Aorta (tissue), 5 donors: ENCODE measurements at places on chromosomes 3 and 15.

DNA sequence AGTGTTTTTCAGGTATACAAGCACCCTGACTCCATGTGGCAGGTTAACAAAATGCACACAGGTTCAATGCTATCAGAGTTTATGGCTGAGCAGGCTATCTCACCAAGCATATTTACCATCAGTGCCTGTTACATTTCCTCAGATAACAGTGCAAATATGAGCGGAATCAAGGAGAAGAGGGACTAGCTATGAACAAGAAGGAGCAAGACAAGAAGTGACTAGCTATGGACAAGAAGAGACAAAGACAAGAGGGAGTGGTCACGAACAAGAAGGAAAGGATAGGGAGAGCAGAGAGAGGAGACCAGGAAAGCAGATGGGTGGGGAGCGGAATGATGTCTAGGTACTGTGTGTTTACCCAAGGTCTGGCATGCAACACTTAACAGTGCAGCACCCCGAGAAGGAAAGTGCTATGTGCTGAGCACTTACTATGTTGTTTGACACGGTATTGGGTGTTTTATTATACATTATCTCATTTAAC is 8.6 kb downstream of the ILDR1 start:
- no peak for DNase-seq

GRCh38 chr15:87873516-87873915 is 383.0 kb downstream of the NTRK3 start:
- DNase-seq = no peak

- DNase-seq = no peak
These were observed 159.1 kb upstream of the EOMES start for GRCh38 chr3:27880969-27881892.

GRCh38 chr15:82951472-82952157 is 905 bp downstream of the HOMER2 start:
- no peak for DNase-seq

DNA sequence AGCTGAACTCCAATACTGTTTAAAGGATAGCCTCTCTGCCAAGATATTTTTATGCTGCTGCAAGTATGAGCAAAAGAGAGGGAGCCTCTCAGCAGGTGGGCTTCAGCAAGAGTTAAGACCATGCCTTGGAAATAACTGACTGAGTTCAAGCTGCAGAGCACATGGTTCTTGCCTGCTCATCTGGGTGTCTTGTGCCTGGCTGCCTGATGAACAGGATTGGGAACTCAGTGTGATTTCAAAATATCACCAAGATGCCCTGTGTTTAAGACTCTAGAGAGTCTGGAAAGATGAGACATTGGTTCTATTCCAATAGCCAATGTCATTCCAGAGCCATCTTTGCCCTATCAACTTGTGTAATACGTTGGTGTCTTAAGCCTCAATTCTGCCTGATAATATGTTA is 147.5 kb upstream of the VEPH1 start:
- no peak for DNase-seq

DNA sequence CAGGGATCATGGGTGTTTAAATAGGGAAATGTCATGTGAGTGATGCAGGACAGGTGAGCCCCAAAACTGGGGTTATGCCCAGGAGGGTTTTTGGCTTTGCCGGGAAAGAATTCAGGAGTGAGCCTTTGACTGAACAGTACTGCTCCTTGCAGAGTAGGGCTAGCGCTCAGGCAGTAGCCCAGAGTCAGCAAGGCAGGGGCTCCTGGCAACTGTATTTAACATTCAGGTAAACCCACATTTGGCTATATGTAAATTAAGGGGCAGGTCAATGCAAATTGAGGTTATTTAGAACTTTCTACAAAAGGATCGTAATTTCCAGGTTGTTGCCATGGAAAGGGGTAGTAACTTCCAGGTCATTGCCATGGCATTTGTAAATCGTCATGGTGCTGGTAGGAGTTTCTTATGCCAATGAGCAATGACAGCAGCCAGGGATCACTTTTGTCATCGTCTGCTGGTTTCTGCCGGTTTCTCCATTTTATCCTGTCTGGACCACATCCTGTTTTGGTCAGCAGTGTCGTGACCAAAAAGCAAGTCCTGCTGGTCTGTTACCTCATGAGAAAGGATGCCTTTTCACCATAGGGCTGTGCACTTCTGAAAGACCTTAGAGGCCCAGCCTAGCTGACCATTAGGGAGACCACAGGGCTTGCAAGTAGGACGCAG is 24.3 kb downstream of the MTHFS start:
- DNase-seq = no peak

GRCh38 chr3:15269091-15269989 is 63.0 kb downstream of the SH3BP5 start:
- DNase-seq = peak; percentile 93

DNA sequence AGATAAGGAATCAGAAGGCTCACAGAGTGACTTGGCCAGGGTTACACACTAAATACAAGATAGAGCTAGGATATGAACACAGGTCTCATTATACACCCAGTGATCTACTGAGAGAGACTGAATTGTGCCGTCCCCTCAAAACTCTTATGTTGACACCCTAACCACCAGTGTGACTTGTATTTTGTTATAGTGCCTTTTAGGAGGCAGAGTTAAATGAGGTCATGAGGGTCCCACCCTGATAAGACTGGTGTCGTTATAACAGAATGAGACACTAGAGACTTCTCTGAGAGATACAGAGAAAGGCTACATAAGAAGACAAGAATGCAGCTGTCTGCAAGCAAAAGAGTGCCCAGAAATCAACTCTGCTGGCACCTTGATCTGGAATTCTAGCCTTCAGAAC is 12.6 kb downstream of the KPNA1 start:
- DNase-seq = no peak

GRCh38 chr3:103048068-103048722 is 613.4 kb downstream of the ZPLD1 start:
- DNase-seq = no peak

DNA sequence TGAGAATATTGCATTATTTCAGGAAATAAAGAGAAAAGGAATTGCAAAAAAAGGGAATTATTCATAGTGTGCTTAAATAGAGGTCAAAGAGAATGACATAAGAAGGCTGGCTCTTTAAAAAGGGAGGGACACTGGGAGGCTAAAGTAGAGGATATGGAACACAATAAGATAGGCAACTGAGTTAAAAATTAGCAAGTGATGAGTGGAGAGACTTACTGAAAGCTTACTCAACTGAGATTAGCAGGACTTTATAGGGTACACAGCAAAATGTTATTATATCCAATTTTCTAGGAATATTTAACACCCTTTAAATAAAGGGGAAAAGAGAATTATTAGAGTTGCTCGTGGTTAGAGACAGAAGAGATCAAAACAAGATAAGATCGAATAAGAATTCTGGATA is 375.2 kb downstream of the LSAMP start:
- DNase-seq = no peak

GRCh38 chr3:117596503-117596902 is 886.9 kb downstream of the TUSC7 start:
- DNase-seq = no peak

- DNase-seq = no peak
These were observed 4.5 kb downstream of the RNF168 start for GRCh38 chr3:196499061-196499460.

GRCh38 chr15:41930221-41930866 is 36.5 kb upstream of the SPTBN5 start:
- peak; percentile 82 for DNase-seq
